ENCODE measurements at places on chromosomes 2 and 18.
A peak's percentile ranks its signal among the peaks of the same experiment; 100 is the strongest.

- DNase-seq, result no peak
Observed at GRCh38 chr2:25856377-25856776, 21.9 kb downstream of the ASXL2 start.

GRCh38 chr2:241102239-241102803 lies at the start of gene MTERF4:
TSS of gene MTERF4 (minus strand) at chr2:241102287. CDS start at chr2:241102273, 14 bp downstream.
- peak; percentile 90 for DNase-seq

GRCh38 chr2:240456447-240457222 lies 21.2 kb downstream of the GPC1 start:
- no peak for DNase-seq

- no peak for DNase-seq
Observed at GRCh38 chr2:210269148-210269547, 43.9 kb upstream of the ACADL start.

DNA sequence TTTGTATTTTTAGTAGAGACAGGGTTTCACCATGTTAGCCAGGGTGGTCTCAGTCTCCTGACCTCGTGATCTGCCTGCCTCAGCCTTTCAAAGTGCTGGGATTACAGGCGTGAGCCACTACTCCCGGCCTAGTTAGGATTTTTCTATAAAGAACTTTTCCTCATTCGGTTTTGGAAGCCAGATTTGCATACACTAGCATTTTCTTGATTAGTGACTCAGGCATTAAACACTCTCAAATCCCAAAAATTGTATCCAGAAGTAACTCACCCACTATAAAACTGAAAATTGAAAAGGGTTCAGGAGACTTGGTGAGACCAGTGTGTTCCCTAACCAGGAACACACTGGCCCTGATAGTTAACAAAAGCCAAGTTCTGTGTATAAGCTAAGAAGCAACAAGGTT lies 25.2 kb downstream of the EIF2AK3 start:
- DNase-seq, result no peak

GRCh38 chr2:136527560-136527959 lies 237.8 kb upstream of the THSD7B start:
- DNase-seq, result no peak

DNA sequence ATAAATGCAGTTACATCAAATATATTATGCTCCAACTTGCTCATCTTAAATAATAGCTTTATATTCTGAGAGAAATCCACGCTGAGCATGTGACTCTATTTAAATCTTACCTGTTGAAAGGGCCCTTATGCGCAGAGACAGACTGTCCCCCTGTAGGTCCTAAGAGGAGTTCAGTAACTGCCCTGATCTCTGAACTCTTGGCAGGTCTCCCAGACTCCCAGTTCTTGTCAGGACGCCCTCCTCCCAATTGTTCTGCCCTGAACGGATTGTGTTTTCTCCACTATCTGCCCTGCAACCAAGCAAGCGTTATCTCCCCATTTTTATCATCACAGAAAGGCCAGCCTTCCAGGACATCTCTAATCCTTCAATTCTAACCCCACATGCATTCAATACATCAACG lies 954.6 kb downstream of the TSN start:
- DNase-seq, result no peak

DNA sequence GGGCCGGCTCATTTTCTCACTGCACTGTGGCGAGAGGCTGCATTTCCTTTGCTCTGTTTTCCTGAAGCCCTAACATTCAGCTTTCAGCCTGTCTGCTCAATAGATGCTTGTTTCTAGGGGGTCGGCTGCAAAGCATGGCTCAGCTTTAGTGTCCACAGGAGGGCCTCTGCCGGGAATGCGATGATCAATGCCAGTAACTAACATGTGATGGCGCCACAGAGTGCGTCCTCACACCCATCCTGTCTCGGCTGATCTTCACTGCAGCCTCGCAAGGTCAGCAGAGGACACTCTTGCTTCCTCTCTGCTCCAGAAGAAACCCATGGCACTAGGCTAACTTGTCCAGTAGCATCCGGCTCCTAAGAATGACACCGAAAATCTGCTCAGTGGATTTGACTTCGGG lies 156.4 kb upstream of the PXDN start:
- no peak for DNase-seq

DNA sequence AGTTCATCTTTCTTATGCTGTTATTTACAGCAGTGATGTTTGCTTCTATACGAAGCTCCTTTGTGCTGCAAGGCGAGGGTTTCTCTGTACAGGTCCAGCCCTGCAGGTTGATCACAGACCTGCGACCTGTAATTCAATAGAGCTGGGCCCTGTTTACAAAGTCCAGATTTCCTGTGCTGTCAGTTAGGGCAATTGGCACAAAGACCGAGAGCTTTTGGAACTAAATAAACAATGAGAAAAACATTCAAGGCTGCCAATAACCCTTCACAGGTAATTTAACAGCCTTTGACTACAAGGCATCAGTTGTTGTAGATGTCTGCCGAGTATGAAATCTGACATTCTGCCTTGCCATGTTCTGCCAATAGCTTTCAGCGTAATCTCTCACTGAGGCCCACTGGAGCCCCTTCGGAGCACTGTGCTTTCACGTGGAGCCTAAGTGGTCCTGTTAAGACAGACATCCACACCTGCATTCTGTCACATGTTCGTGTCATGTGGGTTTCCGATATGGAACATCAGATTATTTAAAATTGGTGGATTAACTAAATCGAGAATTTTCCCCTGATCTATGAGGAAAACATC lies 232.5 kb downstream of the PTGR3 start:
- no peak for DNase-seq

Measured in body of pancreas (tissue), 4 donors.